CD4-positive, alpha-beta T cell treated with Interferon alpha-2 for 1 hour (primary cell): ENCODE measurements at places on chromosomes 4 and X.

- DNase-seq = no peak
Measured at GRCh38 chr4:102405821-102406401, 60.6 kb upstream of the SLC39A8 start.

DNA sequence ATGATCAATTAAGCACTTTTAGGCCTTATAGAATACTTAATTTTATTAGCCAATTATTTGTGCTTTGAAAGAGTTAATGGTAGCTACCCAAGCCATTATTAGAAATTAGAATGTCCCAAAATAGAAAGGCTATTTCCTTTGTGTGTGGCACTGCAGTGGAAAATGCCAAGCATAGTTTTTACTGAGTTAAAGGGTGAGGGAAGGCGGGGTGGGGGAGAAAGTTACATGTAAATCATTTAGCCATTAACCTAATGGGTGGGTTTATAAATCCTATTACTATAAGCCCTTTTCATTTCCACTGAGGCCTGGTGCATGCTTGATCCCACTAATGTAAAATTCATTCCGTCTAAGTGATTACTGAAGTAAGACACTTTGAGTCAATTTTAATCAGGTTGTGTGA lies 105.8 kb downstream of the POLA1 start:
- no peak for DNase-seq

DNA sequence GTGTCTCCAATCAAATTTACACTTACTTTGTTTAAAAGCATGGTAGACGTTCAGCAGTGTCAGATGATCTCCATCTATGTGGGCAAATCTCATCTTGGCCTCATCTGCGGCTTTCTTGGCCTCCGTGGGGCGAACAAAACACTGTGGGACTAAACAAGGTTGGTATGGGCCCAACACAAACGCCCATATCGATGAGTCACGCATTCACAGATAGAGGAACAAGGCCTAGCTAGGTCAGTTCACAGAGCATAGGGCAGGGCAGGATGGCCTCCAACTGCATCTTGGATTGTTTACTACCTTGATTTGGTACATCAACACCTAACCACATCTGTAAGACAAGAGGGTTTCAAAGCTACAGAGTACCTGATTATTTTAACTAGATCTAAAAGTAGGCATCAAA lies 47.3 kb downstream of the DHX15 start:
- no peak for DNase-seq

- no peak for DNase-seq
Measured at GRCh38 chr4:100075486-100076270, 114.6 kb downstream of the DDIT4L start.

DNA sequence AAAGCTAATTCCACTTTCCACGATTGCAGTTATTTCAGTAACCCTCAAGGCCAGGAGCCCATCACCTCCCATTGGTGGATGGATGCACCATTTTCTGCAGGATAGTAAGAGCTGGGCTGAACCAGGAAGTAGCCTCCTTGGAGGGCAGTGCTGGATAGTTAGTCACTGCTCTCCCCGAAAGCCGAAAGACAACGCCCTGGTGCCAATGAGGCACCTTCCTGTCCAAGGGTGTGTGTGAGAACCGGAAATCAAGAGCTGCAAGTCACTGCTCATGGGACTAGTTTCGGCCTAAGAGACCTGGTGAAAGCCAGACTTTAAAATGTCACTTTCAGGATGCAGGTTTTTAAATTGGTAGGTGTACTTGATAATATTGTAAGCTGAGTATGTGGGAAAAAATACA lies 203.8 kb upstream of the HS3ST1 start:
- DNase-seq = no peak

DNA sequence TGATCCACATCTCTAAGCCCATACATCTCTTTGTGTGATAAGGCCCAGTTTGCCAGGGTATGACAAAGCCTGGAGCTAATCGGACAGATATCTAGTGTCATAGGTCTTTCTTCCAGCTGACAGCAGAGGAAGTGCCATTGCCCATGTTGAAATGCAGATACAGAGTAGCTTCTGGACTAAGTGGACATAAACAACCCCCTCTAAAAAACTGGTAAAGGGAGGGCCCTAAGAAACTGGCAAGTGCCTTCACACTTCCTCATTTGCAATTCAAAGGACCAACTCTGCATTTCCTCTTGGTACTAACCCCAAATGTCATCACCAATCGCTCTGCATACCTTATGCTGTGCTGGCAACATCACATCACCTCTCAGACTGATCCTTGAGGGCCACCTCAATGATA lies 20.8 kb downstream of the ARHGEF6 start:
- DNase-seq = no peak

DNA sequence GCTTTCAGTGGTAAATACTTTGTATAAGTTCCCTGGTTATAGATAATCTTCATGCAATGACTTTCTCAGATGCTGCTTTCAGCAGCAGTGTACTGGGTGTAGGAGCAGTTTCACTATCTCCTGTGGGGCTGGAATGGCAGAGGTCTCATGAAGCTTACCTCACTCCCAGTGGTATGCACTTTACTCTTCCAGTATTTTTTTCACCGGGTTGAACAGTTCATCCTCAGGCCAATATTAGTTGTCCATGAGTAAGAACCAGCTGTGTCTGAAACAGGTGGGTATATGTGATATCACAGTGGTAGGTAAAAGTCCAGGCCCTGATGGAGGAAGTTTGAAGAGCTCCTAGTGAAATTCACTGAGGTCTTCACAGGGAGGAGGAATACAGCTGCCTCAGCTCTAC lies 351.5 kb upstream of the EMCN start:
- DNase-seq = no peak

GRCh38 chr4:152334931-152335330 lies 201.0 kb downstream of the FBXW7 start:
- DNase-seq = no peak

- no peak for DNase-seq
Measured at GRCh38 chr4:40322811-40323210, 12.3 kb upstream of the CHRNA9 start.

DNA sequence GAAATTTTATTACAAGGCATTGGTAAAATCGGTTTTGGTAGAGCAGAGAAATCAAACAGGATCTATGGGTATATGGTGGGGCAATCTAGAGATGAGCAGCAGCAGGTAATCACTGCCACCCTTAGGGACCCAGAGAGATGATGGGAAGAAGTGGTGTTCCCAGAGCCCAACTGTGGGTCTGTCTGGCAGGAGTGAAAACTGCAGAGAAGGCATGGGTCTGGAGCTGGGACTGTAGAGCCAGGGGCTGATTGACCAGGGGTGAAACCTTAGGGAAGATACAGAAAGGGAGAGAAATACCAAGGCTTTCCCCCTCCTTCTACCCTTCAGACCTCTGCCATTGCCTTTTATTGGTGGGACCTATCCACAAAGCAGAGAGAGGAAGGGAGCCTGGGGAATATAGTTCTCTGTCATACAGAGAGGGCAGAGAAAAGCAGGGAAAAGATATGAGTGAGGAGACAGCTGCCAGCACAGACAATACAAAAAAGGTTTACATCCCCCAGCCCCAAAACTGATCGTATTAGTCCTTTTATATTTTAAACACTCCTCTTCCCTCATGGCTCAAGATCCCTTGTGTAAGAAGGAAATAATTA lies 28.7 kb downstream of the PDLIM5 start:
- DNase-seq = no peak

DNA sequence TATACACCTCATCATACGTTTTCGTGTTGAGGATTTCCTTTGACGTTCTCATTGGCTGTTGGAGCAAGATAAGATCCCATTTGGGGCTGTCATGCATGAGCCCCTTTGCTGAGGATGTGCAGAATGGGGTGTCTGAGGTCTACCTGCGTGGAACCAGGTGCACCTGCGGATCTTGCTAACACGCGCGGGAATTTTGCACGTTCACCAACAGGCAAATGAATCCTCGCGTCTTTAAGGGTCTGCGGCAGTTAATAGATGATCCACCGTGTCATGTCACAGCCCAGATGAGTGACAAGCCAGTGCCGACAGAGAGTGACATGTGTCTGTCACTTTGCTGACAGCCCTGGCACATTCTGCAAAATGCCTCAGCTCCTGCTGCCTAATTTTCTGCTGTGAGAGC lies 56.3 kb upstream of the SHOX start:
- no peak for DNase-seq

DNA sequence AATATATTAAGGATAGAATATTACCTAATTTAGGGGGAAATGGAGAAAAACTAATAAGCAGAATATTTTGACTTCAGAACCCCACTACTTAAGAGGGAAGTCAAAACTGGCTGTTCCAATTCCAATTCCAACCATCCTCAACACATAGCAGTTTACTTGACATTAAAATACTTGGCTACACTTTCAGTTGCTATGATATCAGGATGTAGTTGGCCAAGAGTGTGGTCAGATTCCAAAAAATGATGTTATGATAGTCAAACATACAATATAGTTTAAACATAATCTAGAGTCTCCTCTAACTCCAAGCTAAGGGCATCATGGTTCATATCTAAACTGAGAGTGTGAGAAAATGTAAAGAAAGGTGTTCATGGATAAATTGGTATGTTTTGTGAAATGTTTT lies 16.5 kb upstream of the SMIM14 start:
- no peak for DNase-seq

GRCh38 chr4:14652522-14652921 lies 349.8 kb upstream of the CPEB2 start:
- no peak for DNase-seq

DNA sequence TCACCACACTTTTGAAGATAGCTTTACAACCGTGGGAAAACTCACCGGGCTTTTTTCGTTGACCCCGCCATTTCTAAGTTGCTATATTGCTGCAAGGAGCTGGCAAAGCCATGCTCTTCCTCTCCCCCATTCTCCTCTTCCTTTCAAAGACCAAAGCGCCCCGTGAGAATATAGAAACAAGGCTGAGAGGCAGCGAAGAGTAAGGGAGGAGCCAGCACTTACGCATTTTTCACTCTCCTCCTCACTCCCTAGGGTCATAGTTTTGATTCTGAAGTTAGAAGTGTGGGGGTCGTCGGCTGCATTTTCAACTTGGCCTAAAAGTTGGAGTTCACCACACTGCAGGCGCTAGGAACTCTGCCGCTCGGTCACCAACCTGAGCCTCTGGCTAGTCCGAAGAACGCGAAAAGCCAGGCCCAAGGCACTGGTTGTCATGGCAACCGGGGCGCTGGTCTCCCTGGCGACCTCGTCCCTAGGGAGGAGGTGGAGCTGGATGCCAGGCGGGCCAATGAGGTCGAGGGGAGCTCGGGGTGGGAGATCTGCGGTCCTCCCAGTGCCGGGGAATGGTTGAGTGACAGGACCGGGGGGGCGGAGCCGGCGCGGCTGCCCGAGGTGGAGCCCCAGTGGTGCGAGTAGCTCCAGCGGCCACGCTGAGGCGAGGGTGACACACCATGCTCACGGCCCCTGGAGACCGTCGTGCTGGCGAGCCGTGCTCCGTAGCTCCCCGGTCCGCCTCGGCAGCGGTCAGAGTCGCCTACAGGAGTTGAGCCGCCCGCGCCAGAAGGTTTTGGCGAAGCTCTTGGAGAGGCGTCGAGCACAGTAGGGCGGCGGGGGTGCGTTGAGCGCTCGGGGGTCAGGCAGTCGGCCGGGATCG lies at the start of gene PTPN13:
Gene PTPN13, plus strand, starts transcription at position 628 of the 871 bp plus-strand sequence. CDS start 40,942 bp downstream, outside the sequence.
- DNase-seq = peak; percentile 85

DNA sequence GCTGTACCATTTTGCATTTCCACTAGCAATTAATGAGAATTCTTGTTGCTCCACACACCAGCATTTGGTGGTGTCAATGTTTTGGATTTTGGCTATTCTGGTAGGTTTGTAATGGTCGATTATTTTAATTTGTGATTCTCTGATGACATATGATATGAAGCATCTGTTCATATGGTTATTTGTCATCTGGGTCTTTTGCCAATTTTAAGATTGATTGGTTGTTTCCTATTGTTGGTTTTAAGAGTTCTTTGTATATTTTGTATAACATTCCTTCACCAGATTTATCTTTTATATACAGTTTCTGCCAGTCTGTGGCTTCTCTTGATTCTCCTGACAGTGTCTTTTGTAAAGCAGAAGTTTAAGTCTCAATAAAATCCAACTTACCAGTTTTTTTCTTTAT lies 18.5 kb upstream of the BDH2 start:
- DNase-seq = no peak

DNA sequence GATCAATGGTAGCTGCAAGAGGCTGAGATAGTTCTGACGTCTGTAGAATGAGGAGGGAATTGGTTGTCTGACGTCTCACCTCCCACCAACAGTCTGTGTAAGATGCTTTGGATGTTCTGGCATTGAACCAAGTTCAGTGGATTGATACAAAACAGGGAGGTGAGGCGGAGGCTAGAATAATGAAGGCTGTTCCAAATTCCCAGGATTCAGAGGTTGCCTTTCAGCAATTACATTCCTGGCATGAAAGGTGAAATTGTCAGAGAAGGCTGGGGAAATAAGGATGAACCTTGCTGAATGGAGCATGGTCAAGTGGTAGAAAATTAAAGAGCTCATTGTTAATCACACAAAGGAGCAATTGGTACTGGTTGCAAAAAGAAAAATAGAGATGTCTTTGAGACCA lies 241.6 kb downstream of the FBXW7 start:
- DNase-seq = no peak

- no peak for DNase-seq
Measured at GRCh38 chrX:55187281-55187680, 32.9 kb upstream of the PAGE5 start.

DNA sequence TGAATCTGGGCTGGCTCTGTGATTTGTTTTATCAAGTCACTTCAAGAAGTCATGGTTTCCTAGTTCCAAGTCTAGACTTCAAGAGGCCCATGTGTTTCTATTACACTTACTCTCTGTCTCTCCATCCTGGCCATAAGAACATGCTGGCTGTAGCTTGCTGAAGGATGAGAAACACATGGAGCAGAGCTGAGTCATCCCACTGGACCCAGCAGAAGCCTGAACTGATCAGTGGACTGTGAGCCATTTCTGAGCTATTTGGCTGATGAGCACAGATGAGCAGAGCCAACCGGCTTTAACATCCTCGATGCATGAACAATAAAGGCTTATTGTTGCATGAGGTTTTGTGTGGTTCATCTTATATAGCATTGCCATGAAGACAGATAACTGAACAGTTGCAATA lies 290.6 kb upstream of the BOD1L1 start:
- no peak for DNase-seq

- no peak for DNase-seq
Measured at GRCh38 chr4:23322732-23323131, 567.1 kb downstream of the PPARGC1A start.

DNA sequence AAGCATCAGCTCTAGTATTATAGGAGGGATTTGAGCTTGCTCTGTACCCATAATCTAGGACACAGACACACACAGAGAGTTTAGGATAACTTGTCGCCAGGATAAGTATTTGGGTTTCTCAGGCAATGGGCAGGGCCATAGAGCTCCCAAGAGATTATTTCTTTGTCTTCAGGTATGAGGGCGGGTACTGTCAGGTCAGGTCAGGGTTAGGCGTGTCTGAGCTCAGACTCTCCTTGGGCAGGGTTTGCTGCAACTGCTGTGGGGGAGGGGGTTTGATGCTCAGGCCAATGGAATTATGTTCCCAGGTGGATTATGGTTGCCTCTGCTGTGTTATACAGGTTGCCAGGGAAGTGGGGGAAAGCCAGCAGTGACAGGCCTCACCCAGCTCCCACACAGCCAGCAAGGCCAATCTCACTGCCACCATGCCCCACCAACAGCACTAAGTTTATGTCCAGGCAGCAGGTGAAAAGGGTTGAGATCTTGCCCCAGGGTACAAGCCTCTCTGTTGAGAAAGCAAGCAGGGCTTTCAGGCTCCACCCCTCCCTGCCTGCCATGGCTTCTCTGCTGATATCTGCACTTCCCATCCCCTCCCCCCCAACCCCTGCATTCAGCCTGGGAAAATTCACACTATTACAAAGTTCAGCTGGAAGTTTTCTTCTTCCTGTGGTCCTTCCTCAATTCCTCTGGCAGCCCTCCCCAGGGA lies 101.3 kb downstream of the RRAGB start:
- DNase-seq = no peak

- DNase-seq = no peak
Measured at GRCh38 chr4:121938282-121939092, 13.4 kb downstream of the TRPC3 start.

GRCh38 chrX:97168646-97169045 lies 284.9 kb downstream of the RPA4 start:
- DNase-seq = no peak
